BE2C (cell line): ENCODE measurements at places on chromosomes 12 and 14.

DNA sequence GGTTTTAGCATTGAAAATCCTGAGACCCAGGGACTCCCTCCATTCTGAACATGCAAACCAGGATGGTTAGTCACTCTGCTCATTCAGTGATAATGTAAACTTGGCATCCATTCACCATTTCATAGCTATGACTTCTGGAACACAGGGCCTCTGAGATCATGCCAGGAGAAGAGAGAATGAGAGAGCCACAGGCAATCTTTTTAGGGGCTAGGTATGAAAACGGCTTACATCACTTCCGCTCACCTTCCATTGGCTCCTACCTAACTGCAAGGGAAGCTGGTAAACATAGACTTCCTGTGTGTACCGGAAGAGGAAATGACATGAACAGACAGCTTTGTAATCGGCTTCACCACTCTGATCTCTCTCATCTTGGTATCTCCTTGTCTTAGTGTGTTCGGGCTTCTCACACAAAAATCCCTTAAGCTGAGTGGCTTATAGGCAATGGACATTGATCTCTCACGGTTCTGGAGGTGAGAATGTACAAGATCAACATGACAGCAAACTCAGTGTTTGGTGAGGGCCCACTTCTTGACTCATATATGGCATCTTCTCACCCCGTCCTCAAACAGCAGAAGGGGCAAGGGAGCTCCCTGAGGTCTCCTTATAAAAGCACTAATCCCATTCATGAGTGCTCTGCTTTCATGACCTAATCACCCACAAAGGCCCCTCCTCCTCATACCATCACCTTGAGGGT lies 465.9 kb upstream of the TBX3 start:
- no peak for DNase-seq

DNA sequence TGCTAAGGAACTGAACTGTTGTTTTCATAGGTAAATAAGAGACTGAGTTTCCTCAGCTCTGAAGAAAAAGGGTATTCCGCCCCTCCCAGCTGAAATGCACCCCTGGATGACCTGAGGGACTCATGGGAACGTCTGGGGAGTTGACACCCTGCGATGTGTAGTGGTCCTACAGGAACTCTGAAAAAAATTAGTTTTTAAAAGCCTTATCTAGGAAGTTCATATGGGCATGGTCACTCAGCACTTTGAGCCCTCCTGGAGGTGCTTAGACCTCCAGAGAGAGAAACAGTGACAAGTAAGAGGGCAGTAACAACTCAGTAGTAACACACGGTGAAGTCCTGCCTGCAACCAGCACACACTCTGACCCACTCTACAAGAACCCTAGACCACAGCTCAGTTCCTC lies 91.2 kb upstream of the CNOT2 start:
- DNase-seq, result no peak

- no peak for DNase-seq
These were observed 228.8 kb upstream of the RGS6 start for GRCh38 chr14:71703477-71703876.

- no peak for DNase-seq
These were observed 194.0 kb downstream of the EGLN3 start for GRCh38 chr14:33756833-33757232.
